Stimulated activated CD8-positive, alpha-beta memory T cell treated with anti-CD3 and anti-CD28 coated beads, Interleukin-15, amount 100 ng/mL, for 4 hours (primary cell): ENCODE measurements at places on chromosomes 5 and 9.

DNA sequence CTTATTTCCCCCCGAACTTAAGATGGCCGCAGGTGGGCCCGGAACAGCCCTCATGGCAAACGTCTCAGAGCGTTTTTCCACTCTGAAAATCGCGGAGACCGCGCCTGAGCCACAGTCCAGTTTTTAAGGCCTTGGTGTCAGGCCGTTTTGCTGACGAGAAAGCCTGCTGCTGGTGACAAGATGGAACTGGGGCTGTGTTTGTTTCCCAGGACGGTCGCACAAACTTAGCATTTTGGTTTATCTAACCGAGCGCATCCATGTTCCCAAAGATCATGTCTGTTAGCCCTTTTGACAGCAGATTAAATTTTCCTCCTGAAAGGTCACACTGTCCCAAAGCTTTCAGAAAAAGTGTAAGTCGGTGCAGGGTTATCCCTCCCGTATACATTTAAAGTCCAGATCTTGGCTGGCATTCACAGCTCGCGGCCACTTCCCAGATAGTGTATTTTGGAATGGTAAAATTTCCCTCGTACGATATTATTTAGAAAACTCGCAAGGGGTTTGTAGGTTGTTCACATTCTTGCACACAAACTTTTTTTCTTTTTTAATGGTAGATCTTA, 812 bp downstream of the SREK1 start:
- DNase-seq, result no peak

DNA sequence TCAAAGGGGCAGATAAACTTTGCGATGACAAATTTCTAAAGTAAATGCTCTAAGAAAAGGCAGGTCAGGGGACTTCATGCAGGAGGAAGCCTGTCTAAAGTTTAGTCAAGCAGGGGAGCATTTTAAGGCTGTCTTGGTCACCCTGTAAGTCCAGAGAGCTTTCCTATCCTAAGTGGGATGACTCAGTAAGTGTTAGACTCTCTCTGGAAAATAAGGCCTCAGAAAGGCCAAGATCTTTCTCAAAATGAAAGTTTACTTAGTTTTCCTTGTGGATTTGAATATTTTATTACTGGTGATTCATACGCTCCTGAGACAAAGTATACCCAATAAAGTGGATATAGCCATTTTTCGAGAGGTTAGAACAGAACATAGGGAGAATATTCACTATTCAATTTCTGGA, 806.9 kb upstream of the CDH9 start:
- DNase-seq, result no peak

DNA sequence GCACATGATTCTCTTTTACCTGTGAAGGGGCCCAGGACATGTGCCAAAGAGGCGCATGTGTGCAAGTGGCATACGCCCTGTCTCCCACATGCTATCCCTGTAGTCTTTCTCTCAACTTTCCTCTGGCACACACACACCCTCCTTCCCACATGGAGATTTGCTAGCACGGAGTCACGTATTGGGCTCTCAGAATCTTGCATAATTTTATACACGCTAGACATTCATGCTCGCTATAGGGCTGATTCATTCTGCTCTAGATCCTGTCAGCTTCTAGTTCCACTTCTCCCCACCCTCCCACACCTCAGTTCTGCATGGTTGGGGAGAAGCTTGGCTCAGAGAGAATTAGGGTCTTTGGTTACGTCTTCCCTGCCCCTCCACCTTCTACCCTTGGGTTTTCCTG, 72.8 kb downstream of the CD180 start:
- DNase-seq, result no peak

- no peak for DNase-seq
Measured at GRCh38 chr5:113118298-113118697, 141.7 kb downstream of the DCP2 start.

DNA sequence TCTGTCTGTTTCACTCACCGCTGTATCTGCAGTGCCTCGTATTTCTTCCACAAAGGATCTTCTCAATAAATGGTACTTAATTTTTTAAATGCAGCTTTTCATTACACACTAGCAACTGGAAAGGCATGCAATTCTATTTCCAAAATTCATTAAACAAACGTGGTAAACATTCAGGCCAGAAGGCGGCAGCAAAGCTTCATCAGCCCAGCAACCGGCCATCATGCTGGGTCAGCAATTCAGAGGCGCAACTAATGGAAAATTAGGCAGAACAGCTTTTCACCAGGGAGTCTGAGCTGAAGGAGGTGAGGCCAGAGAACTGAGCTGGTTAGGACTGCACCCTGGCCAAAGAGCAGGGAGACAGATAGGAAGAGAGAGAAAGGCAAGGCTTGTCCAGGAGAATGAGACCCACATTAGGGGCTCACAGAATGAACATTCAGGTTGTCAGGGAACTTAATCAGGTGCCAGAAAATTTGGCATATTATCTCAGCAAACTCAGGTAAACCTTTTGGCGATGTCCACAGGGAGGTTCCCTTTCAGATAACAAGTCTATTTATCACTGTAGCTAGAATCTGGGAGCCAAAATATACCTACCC, 17.7 kb upstream of the RNF180 start:
- DNase-seq, result no peak

DNA sequence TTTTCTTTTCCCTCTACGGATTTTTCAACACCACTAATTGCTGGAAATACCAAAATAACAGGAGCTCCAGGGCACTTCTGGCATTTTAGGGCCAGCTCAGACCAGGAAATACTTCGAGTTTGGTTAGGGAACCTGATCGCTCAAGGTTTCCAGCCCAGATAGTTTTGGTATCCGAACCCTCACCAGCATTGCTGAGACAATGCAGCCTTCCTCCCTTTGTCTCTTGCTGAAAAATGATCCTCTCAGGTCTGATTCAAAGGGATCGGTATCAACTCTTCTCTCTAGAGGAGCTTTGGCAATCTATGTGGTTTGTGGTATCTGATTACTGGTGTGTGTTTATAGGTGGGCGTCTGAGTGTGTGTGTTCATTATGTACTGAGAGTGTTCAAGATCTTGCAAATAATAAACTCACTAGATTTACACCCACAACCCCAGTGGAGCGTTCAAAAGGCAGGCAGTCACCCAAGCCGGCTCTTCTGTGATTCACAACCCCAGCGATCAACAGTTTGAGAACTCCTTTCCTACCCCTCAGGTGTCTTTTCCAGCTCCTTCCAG, 122.8 kb upstream of the EGFLAM start:
- DNase-seq, result no peak

DNA sequence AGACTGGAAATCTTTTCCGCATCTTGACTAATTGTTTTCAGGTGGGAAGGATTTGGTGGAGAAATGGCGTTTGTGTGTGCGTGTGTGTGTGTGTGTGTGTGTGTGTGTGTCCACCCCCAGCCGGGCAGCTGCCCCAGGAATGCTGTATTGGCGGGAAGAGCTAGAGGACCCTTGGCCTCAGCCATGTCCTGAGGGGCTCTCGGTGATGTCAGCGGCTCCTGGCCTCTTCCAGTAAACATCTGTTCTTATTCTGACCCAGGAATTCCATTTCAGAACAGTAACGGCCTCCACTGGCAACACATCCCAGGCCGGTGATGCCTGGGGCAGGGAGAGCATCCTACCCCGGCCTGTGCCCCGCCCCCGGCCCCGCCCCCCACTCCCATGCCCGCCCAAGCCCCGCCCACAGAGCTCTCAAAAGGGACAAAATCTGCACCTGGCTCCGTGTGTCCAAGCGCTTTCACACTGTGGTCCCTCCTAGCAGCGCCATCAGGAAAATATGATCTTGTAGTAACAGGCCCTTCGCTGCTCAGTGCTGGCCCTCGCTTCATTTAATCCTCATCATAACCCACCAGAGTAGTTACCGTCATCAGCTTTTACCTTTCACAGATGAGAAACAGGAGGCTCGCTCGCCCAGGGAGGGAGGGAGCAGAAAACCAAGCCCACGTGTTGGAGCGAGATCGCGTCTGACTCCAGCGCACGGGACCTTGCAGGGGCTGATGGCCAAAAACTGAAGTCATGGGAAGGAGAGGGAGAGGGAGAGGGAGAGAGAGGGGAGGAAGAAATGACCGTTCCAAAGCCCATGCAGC, 18.9 kb downstream of the ADAMTS2 start:
- no peak for DNase-seq

GRCh38 chr9:107016383-107016782, 153.4 kb downstream of the ZNF462 start:
- DNase-seq, result no peak

- no peak for DNase-seq
Measured at GRCh38 chr9:36149197-36149596, 12.7 kb downstream of the GLIPR2 start.

DNA sequence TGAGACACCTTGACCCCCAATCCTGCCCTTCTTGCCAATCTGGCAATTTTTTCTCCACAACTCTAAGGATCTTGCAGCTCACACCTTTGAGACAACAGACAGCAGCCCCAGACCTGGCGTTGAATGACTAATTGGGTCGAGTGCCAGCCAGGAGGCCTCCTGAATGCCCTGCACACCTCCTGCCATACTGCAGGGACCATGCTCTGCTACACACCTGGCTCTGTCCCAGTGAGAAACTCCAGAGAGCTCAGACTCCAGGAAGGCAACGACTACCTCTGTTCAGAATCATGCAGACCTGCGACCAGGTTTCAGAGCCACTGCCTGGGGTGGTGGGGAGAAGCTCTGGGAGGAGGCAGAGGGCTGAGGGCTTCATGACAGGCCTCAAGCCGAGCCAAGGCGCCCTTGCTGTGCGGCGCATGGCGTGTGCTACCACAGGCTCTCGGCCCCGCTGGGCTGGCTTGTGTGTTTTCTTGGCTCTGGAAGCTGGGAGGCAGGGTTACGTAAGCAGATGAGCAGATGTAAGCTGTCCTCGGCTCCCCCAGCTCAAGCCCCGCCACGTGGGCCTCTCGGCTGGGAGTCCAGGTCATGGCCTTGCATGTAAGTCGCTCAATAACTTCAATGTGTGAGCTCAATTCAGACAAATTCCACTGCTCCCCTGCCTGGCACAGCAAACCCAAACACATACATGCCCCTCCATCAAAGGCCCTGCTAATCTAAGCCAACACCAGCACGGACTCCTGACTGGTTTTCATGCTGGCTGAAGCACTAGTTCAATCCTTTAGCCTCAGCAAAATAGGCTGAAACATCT, 27.5 kb downstream of the B4GALT1 start:
- no peak for DNase-seq

DNA sequence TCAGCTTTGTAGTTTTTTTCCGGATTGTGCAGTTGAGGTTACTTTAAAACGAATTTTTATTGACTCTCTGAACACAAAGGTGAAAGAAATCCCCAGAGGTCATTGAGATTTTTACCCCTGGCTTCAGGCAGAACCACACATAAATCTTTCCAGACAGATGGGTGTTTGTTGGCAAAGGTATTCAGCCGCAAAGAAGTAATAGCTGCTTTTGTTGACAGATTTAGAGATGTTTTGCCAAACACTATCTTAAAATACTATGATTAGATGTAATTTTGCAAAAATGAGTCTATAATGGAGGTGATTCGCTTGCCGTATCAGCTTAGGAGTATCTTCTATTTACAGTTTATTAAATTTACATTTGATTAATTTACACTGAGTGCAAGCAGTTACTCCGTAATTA, 418.3 kb upstream of the CLINT1 start:
- DNase-seq, result no peak

DNA sequence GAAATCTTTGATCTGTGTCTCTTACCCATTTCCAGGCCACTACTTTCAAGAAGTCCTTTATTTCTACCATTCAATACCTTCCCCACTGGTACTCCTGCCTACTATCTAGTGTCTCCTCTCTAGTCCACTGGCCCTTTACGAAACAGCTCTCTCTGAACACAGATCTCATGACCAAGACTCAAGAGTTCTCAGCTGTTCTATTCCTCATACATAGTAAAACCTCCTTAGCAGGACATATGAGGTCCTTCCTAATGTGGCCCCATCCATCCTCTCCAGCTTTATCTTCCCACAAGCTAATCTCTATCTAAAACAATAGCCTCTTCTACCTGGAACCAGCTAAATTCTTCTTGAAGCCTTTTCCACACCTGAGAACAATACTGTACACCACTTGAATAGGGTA, 2.6 kb downstream of the TEX10 start:
- no peak for DNase-seq

- DNase-seq, result no peak
Measured at GRCh38 chr5:74310997-74311930, 329.3 kb downstream of the ENC1 start.

GRCh38 chr9:99356512-99356971, 134.5 kb downstream of the SEC61B start:
- DNase-seq, result no peak

GRCh38 chr5:2149195-2149539, 266.4 kb upstream of the IRX4 start:
- DNase-seq, result no peak

GRCh38 chr5:132258102-132259068, 889 bp downstream of the PDLIM4 start:
- DNase-seq, result no peak

- DNase-seq, result no peak
Measured at GRCh38 chr9:91939978-91940377, 10.1 kb downstream of the ROR2 start.

DNA sequence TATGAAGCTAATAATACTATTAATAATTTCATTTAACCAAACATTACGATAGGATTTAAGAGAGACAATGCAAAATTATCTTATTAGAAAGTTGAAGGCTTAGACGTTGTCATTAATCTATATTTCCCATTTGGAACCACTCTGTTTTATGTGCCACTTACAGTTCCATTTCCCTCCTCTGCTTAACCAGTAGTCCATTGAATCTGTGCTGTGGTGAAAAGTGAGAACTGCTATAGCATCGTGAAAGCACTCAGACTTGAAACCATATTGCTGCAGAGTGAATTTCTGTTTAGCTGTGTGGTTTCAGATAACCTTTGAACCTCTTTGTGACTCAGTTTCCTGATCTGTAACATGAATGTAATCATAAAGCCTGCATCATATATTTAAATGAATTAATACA, 2304.5 kb downstream of the MAT2B start:
- no peak for DNase-seq

DNA sequence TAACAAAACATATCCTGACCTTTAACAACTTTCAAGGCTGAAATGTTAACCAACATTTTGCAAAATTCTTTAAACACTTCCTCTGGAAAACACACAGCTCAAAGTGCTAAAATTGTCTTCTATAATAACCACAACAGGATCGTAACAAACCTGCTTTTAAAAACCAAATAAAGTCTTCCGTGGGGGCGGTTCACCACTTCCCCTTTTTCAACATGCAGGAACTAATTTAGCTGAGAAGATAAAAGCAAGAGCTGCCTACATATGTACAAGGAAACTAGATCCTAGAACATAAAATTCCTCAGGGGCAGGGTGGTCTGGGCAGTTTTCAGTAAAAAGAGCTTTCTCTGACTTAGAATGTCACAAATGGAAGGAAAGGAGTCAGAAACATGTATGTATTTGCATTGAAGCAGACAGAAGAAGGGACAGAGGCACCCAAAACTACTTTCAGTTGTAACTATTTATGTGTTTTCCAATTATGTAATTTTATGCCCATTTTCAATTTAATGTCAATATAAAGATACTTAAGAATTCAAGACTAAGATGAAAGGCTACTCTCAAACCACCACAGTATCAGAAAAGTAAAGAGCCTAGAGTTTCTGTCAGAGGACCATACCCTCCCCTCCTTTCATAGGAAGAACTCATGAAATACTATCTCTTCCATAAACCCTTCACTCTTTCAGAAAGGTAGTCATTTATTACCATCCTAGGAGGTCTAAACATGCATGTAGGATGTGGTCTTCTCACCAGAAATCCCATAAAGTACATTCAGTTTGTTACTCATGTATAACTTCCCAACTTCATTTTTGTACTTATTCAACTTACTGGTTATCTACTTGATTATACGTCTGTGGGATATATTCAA, 185.9 kb upstream of the RASA1 start:
- DNase-seq, result no peak

GRCh38 chr5:115494570-115495289, 49.8 kb downstream of the FEM1C start:
- DNase-seq, result no peak

- no peak for DNase-seq
Measured at GRCh38 chr9:93440896-93441580, 10.4 kb upstream of the FAM120A start.
